Left lung (tissue), 14 donors: ENCODE measurements at places on chromosomes 3 and 15. TPM values are rescaled to one million over a fixed set of nuclear protein-coding genes. Genes with fewer than 3 reads are reported as not detected.
A peak's percentile ranks its signal among the peaks of the same experiment; 100 is the strongest.

GRCh38 chr3:51860703-51861665 lies at the start of gene IQCF2:
Gene IQCF2 (plus strand): TSS chr3:51861615. CDS start chr3:51861667, 52 bp downstream.
- DNase-seq, result no peak

GRCh38 chr3:95120921-95121320 lies 1058.1 kb downstream of the NSUN3 start:
- DNase-seq, result no peak

DNA sequence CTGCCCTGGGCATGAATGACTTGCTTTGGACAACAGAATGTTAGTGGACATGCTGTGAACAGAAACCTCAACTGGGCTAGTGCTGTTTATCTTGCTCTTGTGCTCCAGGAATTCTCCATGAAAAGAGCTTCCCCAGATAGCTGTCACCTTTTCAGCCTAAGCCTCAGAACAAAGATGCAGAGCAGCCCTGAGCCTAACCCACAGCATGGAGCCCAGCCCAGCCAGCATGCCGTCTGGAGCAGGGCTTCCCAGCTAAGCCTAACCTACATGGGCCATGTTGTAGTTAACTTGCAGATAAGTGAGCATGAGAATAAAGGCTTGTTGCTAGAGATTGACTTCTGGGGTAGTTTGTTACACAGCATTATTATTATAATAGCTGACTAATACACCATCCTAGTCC lies 48.9 kb downstream of the SCN5A start:
- no peak for DNase-seq

GRCh38 chr3:18046131-18046915 lies 303.9 kb upstream of the TBC1D5 start:
- no peak for DNase-seq

- no peak for DNase-seq
Measured at GRCh38 chr15:85306946-85307686, 73.3 kb upstream of the AKAP13 start.

DNA sequence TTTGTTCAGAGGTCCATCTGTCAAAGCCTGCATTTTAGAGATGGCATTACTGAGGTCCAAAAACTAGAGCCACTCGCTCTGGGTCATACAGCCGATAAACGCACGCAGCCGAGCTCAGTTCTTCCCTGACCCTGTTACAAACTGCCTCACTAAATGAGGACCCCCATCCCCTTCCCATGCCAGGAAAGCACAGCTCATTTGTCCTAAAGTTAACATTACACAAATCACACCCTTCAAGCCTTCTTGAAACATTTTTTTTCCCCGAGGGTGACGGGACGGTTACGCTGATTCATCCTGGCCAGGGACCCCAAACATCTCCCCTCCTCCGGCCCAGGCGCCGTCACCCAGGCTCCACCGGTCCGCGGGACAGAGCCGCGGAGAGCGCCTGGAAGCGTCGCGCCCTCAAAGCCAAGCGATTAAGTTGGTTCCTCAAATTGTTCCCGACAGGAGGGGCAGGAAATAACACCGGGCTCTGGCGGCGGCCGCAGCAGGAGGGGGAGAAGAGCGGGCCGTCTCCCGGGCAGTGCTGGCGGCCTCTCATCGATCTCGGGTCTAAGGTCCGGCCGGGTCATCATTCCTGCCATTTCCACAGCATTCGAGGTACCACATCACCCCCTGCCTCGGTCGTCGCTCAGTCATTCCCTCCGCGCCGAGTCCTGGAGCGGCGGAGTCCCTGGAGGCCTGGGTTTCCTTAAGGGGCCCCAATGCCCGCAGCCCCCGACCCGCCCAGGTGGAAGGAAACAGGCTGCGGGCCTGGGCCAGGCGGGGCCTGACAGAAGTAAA lies 619 bp upstream of the CMTM8 start:
- DNase-seq, result peak; percentile 62

- DNase-seq, result no peak
Measured at GRCh38 chr3:126743350-126743749, 39.3 kb downstream of the CHCHD6 start.

DNA sequence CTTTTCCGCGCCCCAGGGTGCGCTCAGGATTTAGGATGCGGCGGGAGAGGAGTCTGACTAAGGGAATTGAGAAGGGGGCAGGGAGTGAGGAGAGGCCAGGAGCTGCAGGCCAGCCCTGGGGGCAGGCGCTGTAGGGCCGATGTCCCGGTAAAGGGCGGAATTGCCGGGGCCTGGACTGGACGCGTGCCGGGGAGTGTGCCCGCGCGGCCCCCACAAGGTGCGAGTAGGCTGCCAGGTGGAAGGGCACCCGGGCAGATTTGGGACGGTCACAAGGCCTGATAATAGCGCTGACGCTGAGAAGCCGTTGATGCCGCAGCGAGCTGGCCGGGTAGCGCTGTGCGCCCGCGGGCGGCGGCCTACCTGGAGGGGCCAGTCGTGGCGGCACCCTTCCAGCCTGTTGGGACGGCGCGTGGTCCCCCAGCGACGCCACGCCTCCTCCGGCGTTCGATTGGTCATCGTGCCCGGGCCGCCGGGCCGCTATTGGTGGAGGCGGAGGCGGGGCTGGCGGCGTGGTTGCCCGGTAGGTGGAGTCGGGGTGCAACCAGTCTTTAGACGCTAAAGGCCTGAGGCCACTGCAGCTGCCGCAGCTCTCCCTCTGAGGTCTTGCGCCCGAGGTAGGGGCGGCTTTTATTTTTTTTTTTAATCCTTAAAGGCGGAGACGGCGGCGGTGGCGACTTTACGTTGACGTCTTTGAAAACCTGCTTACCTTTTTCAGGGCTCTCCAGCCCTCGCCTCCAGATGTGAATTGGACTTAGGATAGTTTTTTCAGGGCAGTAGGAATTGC lies 903 bp downstream of the SLC25A38 start:
- peak; percentile 96 for DNase-seq

DNA sequence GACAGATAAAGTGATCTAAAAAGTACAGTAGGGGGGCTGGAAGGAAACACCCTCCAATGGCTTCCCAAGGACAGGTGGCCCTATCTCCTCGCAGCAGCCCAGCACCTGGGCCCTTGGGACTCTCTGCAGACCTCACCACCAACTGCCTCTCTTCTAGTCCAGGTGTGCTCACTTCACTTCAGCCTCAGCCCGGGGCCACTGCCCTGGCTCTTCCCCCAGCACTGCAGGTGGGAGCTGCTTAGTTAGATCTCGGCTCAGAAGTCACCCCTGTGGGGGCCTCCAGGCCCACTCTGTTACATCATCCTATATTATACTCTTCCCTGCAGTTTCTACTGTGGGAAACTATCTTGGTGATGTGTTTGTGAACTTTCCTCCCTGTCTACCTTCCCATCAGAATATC lies 2.0 kb downstream of the KLF15 start:
- no peak for DNase-seq

GRCh38 chr3:7876741-7877297 lies 624.8 kb upstream of the LMCD1 start:
- DNase-seq, result peak; percentile 6

- DNase-seq, result no peak
Measured at GRCh38 chr3:197132916-197133530, 103.4 kb upstream of the MELTF start.

- no peak for DNase-seq
Measured at GRCh38 chr3:140336465-140336864, 341.4 kb upstream of the TRIM42 start.

DNA sequence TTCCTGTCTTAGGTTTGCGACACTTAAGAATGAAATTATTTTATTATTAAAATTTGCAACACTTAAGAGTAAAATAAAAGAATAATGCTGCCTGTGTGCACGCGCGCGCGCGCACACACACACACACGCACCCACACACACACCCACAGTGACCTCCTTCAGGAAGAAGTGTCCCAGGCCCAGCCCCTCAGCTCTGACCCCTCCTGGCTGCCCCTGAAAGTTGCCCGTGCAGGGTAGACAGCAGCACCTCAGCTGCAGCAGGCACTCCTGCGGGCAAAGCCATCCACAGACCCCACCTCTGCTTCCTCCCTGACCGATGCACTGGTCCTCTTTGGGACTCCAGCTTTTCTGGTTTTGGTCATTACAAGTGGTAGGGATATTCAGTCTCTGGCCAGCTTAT lies 478.2 kb downstream of the NTRK3 start:
- DNase-seq, result no peak

DNA sequence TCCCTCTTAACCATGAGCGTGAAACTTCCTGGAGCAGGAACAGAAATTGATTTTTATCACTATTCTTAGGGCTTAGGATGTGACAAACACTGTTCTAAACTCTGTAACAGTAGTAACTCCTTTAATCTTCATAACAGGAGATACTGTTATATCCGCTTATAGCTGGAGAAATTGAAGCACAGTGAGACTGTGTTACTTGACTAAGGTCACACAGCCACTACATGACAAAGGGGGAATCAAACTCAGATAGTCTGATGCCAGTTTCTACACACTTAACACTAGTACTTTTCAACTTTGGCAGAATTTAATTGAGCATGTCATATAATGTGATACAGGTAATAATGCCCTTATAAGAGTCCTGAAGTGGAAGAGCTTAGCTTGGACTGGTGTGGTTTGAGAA lies 800 bp upstream of the TARS3 start:
- no peak for DNase-seq

DNA sequence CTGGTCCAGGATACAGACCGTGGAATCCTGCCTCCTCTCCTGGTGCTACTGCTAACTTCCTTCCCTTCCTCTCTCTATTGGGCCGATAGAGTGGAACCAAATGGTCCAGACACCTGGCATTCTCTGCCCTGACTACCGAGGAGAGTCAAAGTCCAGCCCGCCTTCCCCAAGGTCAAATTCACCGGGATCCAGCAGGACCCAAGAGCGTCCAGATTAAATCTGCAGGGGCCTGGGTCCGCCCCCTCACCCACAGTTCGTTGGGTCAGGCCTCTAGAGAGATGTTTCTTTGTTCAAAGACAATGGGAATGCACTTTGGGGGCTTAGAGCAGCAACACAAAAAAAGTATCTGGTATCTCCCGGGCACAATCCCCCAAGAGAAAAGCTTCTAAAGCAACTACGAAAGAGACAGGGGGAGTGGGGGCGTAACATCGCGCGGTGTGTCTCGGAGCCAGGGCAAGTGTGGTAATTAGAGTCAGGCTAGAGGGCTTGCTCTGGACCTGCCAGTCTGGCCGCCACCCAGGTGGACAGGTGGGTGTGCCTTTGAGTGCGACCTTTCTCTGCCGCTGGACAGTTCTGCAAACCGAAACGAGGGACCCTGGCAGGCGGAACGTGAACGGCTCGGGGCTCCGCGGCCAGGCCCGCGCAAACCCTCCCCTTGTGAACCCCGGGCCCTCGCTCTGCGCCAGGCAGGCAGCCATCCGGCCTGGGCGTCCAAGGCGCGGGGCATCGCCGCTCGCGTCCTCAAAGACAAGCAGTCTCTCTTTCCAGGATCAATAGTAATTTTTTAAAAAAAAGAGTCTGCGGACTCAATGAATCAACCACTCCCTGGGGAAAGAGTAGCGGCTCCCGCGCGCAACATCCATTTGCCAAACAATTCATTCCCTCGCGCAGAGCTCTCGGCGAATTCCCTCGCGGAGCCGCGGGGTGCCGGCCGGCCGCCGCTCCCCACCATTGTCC lies 806 bp downstream of the KLHL25 start:
- peak; percentile 33 for DNase-seq

DNA sequence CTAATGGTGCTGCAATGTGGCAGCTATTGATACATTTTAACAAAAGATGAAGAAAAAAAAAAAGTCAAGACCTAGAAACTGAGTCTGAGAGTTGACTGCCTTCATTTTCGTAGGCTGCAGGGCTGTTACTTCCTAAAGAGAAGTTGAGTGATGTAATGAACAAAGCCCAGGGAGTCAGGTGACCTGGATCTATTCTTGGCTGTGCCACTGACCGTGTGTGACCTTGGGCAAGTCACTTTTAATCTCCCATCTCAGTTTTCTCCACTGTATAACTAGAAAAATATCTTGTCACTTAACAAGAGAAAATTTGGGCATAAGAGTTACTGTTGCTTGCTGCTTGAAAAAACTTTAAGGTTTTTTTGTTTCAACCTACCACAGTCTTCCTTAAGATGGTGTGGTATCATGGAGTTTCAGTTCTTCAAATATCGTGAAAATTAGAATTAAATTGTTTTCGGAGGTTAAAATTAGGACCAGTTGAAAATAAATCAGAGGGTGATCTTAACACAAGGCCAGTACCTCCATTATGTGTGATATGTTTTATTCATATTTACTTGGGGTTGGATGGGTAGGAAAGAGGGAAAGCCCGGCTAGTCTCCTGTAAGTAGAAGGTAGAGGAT lies 5.8 kb downstream of the FMN1 start:
- DNase-seq, result no peak

DNA sequence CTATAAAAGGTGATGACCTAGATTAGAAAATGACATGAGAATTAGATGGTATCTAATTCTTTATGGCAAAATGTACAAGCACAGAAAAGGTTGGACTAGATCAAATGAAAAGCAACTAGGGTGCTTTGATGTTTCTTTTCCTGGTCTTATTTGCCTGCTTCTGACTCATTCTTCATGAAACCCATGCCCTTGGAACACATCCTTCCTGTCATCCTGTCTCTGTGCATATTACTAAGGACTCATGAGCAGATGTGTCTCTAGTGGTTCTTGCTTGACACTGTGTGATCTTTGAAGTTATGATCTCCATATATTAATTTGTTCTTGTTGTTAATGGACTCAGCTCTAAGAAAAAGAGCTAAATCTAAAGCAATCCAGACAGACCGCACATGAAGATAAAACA lies 314.0 kb downstream of the ERC2 start:
- no peak for DNase-seq

DNA sequence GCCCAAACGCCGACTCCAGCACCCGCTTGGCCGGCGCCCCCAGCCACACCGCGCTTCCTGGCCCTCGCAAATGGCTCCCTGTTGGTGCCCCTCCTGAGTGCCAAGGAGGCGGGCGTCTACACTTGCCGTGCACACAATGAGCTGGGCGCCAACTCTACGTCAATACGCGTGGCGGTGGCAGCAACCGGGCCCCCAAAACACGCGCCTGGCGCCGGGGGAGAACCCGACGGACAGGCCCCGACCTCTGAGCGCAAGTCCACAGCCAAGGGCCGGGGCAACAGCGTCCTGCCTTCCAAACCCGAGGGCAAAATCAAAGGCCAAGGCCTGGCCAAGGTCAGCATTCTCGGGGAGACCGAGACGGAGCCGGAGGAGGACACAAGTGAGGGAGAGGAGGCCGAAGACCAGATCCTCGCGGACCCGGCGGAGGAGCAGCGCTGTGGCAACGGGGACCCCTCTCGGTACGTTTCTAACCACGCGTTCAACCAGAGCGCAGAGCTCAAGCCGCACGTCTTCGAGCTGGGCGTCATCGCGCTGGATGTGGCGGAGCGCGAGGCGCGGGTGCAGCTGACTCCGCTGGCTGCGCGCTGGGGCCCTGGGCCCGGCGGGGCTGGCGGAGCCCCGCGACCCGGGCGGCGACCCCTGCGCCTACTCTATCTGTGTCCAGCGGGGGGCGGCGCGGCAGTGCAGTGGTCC lies 3.5 kb downstream of the ISLR2 start:
- no peak for DNase-seq

GRCh38 chr3:130971208-130971607 lies 55.4 kb downstream of the ASTE1 start:
- DNase-seq, result no peak

FEZF2 gene
- not detected for polyA plus RNA-seq

CPNE9 gene
- not detected for polyA plus RNA-seq

SERINC4 gene
- not detected for polyA plus RNA-seq

TJP1 gene
- polyA plus RNA-seq, result 127 TPM

WDR93 gene
- 2.1 TPM for polyA plus RNA-seq

TEX264 gene
- polyA plus RNA-seq, result 34.6 TPM

IL12A gene
- polyA plus RNA-seq, result 3.9 TPM

GOLGA8Q gene
- polyA plus RNA-seq, result 2.2 TPM

MCCC1 gene
- polyA plus RNA-seq, result 54.7 TPM

PARP9 gene
- 20.9 TPM for polyA plus RNA-seq

INAFM2 gene
- 21.9 TPM for polyA plus RNA-seq

DPPA2 gene
- not detected for polyA plus RNA-seq

AGBL1 gene
- 0.06 TPM for polyA plus RNA-seq

ZNF662 gene
- polyA plus RNA-seq, result 48.0 TPM

RARRES1 gene
- 72.2 TPM for polyA plus RNA-seq

RYR3 gene
- polyA plus RNA-seq, result 12.2 TPM

KNG1 gene
- 0.70 TPM for polyA plus RNA-seq
